Stimulated activated CD8-positive, alpha-beta memory T cell treated with anti-CD3 and anti-CD28 coated beads, Interleukin-2, amount 100 ng/mL, for 1 hour (primary cell): ENCODE measurements at places on chromosomes 16 and 17.

DNA sequence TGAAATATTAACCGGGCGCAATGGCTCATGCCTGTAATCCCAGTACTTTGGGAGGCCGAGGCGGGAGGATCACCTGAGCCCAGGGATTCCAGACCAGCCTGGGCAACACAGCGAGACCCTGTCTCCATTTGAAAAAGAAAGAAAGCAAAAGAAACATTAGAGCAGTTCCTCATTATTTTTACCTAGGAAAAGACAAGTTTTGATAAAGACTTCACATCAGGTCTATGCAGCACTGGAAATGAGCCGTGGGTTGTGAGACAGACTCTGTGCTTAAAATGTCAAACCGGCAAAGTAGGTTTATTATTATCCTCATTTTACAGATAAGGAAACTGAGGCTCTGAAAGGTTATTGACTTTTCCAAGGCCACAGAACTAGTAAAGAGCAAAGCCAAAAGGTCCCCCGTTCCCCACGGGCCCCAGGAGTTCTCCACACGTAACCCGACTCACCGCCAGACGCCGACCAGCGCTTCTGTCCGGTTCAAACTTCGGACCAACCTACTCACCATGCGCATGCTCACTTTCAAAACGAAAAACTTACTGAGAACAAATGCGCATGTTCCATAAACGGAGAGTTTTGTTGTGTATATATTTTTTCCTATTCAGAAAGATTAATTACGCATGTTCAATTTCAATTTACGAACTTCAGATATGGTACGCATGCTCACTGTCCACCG lies 356 bp downstream of the TUBD1 start:
- DNase-seq = no peak

- no peak for DNase-seq
Measured at GRCh38 chr17:59810894-59811153, 81.9 kb downstream of the TUBD1 start.

DNA sequence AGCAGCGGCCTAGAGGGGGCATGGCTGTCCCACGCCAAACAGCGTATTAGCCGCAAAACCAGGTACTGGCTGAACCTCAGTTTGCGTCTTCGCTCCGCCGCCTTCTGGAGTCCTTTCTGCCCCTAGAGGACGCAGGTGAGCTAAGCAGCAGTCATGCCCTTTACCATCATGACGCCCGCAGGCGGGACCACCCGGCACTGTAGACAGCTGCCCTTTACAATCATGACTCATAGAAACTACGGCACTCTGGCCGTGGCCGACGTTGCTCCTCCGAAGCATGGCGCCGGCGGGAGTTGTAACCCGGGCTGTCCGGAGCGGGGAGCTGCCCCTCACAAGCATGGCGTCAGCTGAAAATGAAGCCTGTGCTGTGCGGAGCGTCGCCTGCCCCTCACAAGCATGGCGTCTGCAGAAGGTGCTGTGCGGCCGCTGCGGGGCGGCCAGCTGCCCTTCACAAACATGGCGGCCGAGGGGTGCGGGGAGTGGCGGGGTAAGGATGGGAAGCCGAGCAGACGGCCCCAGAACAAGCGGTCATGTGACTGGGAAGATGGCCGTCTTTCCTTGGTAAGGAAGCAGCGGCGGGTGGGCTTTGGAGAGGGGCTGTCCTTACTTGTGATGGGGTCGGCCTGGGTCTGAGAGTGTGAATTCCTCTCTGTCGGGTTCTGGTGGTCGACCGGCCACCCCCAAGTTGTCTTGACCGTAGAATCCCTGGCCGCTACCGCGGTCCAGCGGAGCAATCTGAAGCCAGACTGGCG lies at the start of gene VPS35L:
Gene VPS35L (plus strand): TSS at position 518 of the 752 bp plus-strand sequence. CDS start 27 bp downstream, at position 545.
- peak; percentile 92 for DNase-seq

GRCh38 chr16:3954411-3954921 lies 74.0 kb upstream of the CREBBP start:
- DNase-seq = no peak

DNA sequence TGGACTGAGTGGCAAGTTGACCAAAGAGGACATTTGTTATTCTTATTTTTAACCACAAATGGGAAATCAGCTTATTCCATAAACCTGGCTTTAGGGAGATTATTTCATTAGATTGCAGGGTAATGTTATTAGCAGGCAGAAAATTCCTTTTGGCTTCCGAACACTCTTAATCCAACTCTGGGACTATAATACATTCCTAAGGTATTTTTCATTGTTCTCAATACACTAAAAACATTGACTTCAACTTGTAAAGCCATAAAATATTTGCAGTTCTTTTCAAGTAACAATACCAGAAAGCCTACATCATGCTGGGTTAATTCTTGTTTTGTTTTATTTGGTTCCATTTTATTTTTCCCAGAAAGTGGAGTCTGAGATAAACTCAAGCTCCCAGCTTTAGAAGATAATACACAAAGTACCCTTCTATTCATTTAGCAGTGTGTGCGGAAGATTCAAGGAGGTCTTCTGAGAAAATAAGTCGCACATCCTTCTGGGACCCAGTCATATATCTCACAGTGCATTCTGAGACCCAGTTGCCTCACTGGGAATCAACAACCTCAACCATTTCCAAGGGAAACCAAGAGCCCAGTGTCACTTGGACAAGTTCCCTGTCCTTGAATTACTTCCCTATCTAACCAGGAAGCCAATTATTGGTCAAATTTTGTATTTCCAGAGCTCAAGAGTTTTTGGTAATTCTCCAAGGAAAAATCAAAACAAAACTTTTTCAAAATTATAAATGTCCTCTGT lies 389.6 kb upstream of the DYNLRB2 start:
- no peak for DNase-seq

GRCh38 chr16:3792472-3793012 lies 75.2 kb upstream of the TRAP1 start:
- no peak for DNase-seq

DNA sequence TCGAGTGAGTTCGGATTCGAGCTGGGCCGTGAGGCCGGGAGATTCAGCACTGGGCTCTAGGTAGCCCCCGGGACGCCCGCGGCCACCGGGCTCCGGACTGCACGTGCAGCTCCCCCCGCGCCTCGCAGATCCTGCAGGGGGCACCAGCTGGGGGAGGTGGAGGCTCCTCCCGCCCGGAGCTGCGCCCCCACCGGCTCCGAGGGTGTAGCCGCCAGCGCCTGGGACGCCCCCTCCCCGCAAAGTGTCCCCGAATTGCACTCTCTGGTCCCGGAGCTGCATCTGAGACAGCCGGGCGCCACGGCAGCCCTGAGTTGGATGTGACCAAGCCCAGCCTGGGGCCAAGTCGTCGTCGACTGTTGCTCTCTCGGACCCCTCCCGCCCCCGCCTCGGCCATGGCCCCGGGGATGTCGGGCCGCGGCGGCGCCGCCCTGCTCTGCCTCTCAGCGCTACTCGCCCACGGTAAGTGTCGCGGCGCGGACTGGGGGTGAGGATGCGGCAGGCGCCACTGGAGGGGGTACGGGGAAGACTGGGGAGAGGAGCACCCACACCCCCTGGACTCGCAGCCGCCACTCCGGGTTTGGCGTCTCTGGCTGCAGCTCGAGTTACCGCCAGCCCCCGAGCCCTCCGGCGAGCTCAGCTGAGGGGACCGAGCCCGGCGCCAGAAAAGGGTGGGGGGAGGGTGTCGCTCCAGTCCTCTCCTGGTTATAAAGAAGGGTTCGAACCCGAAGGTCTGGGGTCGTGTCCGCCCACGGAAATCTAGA lies 1.5 kb downstream of the TMEM132E start:
- no peak for DNase-seq

DNA sequence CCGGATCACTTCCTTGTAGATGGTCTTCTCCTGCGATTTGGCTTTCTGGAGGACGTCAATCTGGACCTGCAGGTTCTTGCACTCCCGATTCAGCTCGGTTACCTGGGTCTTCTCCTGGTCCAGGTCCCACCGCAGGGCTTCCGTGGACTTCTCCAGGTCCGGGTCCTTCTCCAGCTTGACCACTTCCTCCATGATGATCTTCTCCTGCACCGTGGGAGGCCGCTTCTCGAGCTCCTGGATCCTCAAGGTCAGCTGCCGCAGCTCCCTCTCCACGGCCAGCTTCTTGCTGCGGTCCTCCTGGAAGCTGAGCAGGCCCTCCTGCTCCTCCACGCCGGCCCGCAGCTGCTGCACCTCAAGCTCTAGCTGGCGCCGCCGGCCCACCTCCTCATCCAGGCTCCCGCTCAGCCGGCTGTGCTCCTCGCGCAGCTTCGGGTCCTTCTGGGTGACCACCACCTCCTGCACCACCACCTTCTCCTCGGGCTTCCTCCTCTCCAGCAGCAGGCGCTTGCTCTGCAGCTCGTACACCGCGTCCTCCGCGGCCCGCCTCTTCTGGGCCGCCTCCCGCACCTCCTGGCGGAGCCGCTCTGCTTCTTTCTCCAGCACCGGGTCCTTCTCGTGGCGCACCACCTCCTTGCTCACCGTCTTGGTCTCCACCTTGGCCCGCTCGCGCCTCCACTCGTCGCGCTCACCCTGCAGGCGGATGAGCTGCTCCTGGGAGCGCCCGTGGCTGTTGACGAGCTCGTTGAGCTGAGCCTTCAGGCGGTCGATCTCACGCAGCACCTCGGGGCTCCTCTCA lies 8.2 kb downstream of the CDK3 start:
- no peak for DNase-seq
